ENCODE measurements at places on chromosomes 7 and 10.

DNA sequence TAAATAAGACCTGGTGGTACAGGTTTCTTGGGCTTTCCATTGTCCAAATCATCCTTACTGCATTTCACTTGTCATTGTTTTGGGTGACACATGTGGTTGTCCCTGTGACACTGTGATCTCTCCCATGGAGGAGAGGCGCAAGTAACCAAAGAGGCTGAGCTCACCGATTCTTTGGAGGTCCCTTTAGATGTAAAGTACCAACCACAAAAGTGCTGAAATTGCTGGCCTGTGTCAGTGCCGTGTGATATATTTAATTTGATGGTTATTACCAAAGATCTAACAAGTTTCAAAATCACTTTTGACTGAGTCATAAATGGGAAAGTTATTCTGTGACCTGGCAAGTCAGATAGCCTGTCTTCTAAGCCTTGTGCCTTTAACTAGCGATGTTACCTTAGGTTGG, 19.4 kb downstream of the MCM10 start:
- no peak for DNase-seq

DNA sequence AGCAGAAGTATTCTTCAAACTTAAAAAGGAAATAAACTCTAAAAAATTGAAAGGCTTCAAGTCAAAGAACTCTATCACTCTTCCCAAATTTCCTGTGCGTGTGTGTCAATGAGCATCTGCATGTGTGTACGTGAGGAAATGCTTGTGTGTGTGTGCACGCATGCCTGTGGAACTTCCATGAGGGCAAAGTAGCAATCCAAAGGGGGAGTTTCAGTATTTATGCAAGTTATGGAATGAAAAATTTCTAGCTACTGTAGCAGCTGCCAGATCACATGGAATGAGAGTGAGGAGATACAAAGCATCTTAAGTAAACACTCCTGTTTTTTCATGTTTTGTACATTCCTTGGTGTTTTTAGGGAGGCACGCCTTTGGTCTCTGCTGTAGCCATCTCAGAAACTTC, 152.6 kb downstream of the RAPGEF5 start:
- DNase-seq = no peak

DNA sequence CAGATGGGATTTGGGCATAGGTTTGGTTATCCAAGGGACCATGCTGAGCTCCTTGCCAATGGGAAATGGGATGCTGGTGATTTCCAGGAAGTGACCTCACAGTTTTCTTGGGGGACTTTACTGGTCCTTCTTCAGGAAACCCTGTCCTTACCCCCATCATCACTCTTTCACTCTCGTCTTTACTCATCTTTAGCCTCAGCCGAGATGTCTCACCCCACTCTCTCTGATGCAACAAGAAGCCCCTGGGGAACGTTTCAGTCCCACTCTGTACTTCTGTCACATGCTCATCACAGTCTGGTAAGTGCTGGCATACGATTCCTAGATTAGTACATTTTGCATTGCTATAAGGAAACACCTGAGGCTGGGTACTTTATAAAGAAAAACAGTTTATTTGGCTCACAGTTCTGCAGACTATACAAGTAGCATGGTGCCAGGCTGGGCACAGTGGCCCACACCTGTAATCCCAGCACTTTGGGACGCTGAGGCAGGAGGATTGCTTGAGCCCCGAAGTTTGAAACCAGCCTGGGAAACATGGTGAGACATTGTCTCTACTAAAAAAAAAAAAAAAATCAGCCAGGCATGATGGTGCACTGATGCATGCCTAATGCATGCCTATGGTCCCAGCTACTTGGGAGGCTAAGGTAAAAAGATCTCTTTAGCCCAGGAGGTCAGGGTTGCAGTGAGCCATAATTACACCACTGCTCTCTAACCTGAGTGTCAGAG, 63.5 kb upstream of the VKORC1L1 start:
- no peak for DNase-seq

GRCh38 chr10:127069436-127069835, 127.0 kb downstream of the INSYN2A start:
- no peak for DNase-seq

DNA sequence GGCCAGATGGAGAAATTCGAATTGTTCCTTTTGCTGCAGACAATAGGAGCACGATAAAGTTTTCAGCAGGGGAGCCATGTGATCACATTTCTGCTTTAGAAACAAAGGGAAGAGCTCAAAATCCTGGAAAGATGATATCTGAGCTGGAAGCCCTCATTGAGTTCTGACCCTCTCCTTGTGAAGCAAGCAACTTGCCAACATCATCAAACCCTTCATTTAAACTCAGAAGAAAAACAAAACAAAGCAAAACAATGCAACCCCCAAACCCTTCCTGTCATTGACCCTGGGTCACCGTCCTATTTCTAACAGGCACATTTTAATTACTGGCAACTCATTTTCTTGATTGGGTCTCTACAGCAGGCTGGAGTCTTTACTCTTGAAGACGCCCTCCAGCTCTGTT, 198.3 kb upstream of the ZNF32 start:
- DNase-seq = no peak

GRCh38 chr10:31058795-31059703, 27.4 kb upstream of the ZNF438 start:
- DNase-seq = no peak
